ENCODE measurements at places on chromosomes 4 and X. TPM values are rescaled to one million over a fixed set of nuclear protein-coding genes. Genes with fewer than 3 reads are reported as not detected.

Gene RASL11B
- polyA plus RNA-seq, result 33.7 TPM

DNA sequence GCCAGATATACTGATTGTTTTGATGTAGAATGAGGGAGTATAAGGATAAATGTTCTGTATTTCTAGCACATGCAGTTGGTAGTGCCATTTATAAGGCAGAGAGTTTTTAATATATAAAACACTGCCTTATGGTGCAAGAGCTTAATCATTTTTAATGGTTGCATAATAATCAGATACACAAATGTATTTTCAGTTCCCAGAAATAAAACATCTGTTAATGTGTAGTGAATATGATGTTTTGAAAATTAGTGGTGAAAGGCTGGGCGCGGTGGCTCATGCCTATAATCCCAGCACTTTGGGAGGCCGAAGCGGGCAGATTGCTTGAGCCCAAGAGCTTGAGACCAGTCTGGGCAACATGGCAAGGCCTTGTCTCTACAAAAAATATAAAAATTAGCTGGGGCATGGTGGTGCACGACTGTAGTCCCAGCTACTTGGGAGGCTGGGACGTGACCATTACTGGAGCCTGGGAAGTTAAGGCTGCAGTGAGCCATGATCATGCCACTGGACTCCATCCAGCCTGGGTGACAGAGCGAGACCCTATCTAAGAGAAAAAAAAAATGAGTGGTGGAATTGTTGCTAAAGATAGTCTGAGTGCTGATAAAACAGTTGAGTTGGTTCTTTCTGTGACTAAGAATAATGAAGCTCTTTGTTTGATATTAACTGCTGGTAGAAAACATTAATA is 29.3 kb downstream of the CLCN3 start:
- no peak for DNase-seq

GRCh38 chr4:147160908-147161513 is 215.3 kb upstream of the TTC29 start:
- no peak for DNase-seq

DNA sequence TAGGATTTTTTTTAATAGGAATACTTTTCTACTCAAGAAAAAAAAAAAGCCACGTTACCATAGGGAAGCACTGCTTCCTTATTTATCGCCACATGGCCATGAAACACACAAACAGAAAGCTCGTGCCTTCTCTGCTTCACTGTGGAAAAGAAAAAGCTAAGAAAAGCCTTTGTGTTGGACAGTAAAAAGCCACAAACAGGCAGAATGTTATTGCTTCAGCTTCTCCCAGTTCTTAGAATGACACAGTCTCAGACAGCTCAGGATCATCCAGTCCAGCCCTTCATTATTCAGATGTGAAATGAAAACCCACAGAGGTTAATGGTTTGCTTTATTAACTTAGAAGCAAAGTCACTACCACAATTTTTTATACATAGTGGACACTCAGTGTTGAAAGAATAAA is 181.6 kb upstream of the NOCT start:
- DNase-seq, result no peak

DNA sequence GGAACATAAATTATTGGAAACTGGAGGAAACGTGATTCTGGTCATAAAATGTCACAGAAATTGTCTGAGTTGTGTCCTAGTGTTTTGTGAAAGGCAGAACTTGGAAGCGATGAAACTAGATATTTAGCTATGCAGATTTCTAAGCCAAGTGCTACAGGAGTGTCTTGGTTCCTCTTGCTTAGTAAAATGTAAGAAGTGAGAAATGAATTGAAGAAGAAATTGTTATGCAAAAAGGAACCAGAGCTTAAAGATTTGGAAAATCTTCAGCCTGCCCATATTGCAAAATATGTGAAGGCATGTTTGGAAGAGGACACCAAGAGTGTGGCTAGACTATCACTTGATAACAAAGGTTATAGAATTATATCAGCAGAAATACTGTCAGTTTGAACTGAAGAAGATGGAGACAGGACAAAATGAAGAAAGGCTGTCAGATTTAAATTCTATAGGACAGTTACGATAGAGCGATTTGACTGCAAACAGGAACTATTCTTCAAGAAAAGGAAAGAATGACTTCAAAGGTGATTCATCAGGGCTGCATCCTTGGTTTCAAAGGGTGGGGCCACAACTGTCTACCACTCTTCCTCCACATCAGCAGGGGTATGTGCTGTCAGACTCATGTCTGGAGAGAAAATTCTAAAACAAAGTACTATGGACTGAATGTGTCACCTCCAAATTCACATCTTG is 9.4 kb upstream of the CDS1 start:
- no peak for DNase-seq

GRCh38 chr4:20253735-20254409 is 2.2 kb downstream of the SLIT2 start:
- DNase-seq, result no peak

Gene ZCCHC18
- 4.9 TPM for polyA plus RNA-seq

- no peak for DNase-seq
These were observed 159.7 kb downstream of the ARHGAP10 start for GRCh38 chr4:147891476-147892115.

Gene CCKAR
- not detected for polyA plus RNA-seq

- DNase-seq, result no peak
These were observed 23.9 kb upstream of the APLN start for GRCh38 chrX:129678614-129679195.

DNA sequence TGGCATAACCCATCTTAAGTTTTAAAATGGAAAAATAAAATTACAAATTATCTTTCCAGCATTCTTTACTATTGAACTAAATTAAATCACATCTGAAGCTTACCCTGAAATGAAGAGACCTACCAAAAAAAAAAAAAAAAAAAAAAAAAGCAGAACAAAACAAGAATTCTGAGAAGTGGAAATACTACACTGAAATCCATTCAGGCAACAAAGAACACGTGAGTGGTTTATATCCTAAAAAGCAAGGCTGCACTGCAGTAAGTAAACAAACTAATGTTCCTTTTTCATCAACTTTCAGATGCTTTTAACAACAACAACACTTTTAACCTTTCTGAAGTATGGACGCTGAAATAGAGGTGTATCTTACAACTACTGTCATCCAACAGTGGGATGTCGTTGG is 7.5 kb downstream of the FRYL start:
- DNase-seq, result no peak

GRCh38 chrX:133670383-133670782 is 255.1 kb upstream of the GPC4 start:
- peak; percentile 27 for DNase-seq

Gene SYTL4
- 24.0 TPM for polyA plus RNA-seq

Measured in right renal pelvis (tissue), 4 donors.